ENCODE measurements at places on chromosomes 16 and 17. TPM values are rescaled to one million over a fixed set of nuclear protein-coding genes. Genes with fewer than 3 reads are reported as not detected.

DNA sequence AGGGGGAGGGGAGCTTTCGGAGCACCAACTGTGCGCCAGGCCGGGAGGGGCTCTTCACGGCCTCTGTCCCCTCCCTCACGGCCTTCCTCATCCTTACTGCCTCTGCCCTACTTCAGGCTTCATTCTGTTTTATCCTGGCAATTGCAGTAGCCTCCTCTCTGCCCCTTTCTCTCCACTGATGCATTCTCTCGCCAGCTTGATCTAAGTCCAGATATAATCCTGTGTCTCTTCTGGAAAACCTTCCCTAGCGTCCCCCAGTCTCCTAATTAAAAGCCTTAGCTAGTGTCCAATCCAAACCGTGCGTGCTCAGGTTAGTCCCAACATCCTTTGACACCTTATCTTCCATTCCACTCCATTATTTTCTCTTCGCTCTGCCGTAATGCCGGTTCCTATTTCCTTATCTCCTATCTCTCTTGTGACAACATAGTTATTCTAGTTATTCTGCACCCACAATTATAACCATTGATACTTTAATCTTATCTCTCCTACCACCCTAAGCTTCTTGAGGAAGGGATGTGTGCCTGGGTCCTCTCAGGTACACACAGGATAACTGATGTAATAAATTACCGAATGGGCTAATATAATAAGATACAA is 869 bp downstream of the ZNF48 start:
- peaks cover 11% of the 10 kb centered on the region for H3K36me3 ChIP-seq
- H3K27me3 ChIP-seq: no peaks in the 10 kb centered on the region
- DNase-seq: no peak

- H3K36me3 ChIP-seq: peaks cover 17% of the 10 kb centered on the region
- H3K4me3 ChIP-seq: no peak overlapping the region
- no peaks in the 10 kb centered on the region for H3K27me3 ChIP-seq
- H3K4me1 ChIP-seq: peaks cover 47% of the 10 kb centered on the region
- DNase-seq: no peak
- no peak overlapping the region for H3K27ac ChIP-seq
Measured at GRCh38 chr16:1788095-1788707, 5.3 kb downstream of the IGFALS start.

GRCh38 chr16:87961623-87962022 is 10.4 kb downstream of the BANP start:
- H3K36me3 ChIP-seq: no peaks in the 10 kb centered on the region
- no peak for DNase-seq
- no peaks in the 10 kb centered on the region for H3K27me3 ChIP-seq

DNA sequence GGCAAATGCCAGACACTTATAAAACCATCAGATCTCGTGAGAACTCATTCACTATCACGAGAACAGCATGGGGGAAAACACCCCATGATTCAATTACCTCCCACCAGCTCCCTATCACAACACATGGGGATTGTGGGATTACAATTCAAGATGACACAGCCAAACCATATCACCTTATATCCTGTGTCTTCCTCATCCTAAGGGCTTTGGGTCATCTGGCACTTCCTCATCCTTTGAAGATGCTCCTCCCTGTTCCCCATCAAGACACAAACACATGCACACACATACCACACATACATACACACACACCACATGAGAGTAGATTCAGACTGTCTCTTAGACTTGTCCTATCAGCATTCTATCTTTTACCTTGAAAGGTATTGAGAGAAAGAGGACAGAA is 2.8 kb upstream of the PMFBP1 start:
- H3K4me3 ChIP-seq: no peak overlapping the region
- H3K27me3 ChIP-seq: no peaks in the 10 kb centered on the region
- H3K27ac ChIP-seq: no peak overlapping the region
- H3K4me1 ChIP-seq: no peaks in the 10 kb centered on the region

DNA sequence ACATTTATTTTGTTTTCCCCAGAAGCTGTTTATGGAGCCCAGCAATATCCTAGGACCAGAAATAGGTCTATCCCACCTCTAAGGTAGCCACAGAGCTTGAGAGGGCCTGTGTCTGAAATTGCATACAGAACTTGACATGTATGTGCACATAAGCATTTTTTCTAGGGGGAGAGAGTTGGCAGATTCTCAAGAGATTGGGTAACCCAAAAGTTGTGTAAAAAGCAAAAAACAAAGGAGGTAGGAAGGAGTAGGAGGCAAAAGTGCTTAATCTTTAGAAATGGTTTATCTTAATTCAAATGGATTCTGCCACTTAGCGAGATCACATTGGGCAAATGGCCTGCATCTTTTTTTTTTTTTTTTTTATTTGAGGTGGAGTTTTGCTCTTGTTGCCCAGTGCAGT is 3.5 kb downstream of the PLK1 start:
- peaks cover 62% of the 10 kb centered on the region for H3K36me3 ChIP-seq
- H3K27me3 ChIP-seq: no peaks in the 10 kb centered on the region
- no peak overlapping the region for H3K27ac ChIP-seq
- DNase-seq: no peak
- H3K4me1 ChIP-seq: peaks cover 32% of the 10 kb centered on the region

DNA sequence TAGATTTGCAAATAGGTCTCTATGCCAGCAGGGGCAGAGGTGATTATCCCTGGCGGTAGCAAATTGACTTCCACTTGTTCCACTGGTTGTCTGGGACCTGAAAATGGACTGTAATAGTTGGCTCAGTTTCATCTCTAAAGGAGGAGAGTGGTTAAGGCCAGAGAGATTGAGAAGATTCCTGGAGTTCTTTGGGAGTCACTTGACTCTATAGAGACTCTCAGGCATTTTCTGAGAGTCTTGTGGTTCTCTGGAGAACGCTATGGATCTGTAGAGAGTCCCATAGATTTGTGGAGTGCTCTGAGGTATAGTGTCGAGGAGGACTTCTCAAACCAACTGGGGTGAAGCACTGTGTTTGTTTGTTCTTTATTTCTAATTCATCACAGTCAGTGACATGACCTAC is 8.9 kb upstream of the PMP22 start:
- no peaks in the 10 kb centered on the region for H3K36me3 ChIP-seq
- peaks cover 8% of the 10 kb centered on the region for H3K4me1 ChIP-seq
- H3K4me3 ChIP-seq: no peak overlapping the region
- H3K27ac ChIP-seq: no peak overlapping the region

DNA sequence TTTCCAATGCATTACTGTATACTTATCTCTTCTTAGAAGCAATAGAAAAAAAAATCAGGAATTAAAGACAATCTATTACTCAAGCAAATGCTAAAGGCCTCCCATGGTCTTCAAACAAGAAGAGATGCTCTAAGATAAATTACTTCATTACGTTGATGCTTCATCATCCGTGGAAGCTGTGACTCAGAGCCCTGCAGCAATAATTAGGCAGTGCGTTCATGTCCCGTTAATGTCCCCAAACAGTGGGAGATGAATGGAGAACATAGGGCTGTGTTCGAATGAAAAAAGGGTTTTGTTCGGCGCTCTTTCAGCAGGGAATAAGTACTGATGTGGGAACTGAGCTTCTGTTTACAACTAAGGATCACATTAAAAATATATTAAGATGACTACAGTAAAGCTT is 15.9 kb upstream of the PDXDC1 start:
- peaks cover 13% of the 10 kb centered on the region for H3K4me1 ChIP-seq
- no peak for DNase-seq
- no peak overlapping the region for H3K27ac ChIP-seq
- H3K27me3 ChIP-seq: no peaks in the 10 kb centered on the region
- no peaks in the 10 kb centered on the region for H3K36me3 ChIP-seq

Gene TAT
- total RNA-seq: not detected

- no peaks in the 10 kb centered on the region for H3K27me3 ChIP-seq
- H3K27ac ChIP-seq: no peak overlapping the region
Measured at GRCh38 chr16:51522902-51523301, 371.8 kb upstream of the SALL1 start.

- H3K27ac ChIP-seq: no peak overlapping the region
- H3K4me3 ChIP-seq: no peak overlapping the region
- H3K27me3 ChIP-seq: peaks cover 3% of the 10 kb centered on the region
- no peaks in the 10 kb centered on the region for H3K36me3 ChIP-seq
Measured at GRCh38 chr17:17628388-17629008, 37.0 kb upstream of the PEMT start.

Gene RASD1
- 25.0 TPM for total RNA-seq

- no peak overlapping the region for H3K4me3 ChIP-seq
- H3K4me1 ChIP-seq: no peaks in the 10 kb centered on the region
- DNase-seq: no peak
- no peaks in the 10 kb centered on the region for H3K36me3 ChIP-seq
Measured at GRCh38 chr16:47787696-47788095, 326.6 kb downstream of the PHKB start.

Gene KRTAP2-2
- not detected for total RNA-seq

Gene ACSM5
- total RNA-seq: not detected

GRCh38 chr16:31134091-31134571 is 1.4 kb downstream of the PRSS8 start:
- H3K27me3 ChIP-seq: peaks cover 7% of the 10 kb centered on the region
- H3K36me3 ChIP-seq: peaks cover 41% of the 10 kb centered on the region
- H3K4me1 ChIP-seq: peaks cover 47% of the 10 kb centered on the region
- DNase-seq: no peak

Gene SMG1
- 135 TPM for total RNA-seq

Gene PLA2G10
- total RNA-seq: not detected

GRCh38 chr17:64661726-64661975 is 456 bp downstream of the SMURF2 start:
- H3K4me3 ChIP-seq: peak overlapping the region; percentile 83
- DNase-seq: no peak
- H3K36me3 ChIP-seq: no peaks in the 10 kb centered on the region
- peak overlapping the region; percentile 97 for H3K27ac ChIP-seq
- no peaks in the 10 kb centered on the region for H3K27me3 ChIP-seq

DNA sequence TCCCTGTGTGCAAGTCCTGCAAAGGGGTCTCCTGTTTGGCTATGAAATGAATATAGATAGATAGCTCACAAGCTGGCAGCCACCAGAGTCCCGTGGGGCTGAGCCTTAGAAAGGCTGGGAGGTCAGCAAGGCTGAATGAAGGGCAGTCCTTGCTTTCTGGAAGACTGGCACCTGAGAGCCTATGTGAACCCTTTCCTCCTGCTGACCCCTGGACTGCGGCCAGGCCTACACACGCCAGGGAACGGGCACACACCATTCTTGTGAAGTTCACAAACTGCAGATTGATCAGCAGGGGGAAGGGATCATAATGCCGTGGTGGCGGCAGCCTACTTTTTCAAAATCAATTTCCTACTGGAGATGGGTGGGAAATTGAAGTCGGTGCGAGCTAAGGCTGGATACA is 985 bp upstream of the C17orf107 start:
- no peaks in the 10 kb centered on the region for H3K27me3 ChIP-seq
- no peak overlapping the region for H3K4me3 ChIP-seq
- H3K4me1 ChIP-seq: peaks cover 44% of the 10 kb centered on the region
- H3K36me3 ChIP-seq: peaks cover 44% of the 10 kb centered on the region

- peak overlapping the region; percentile 1 for H3K4me3 ChIP-seq
- H3K36me3 ChIP-seq: peaks cover 60% of the 10 kb centered on the region
- H3K4me1 ChIP-seq: peaks cover 75% of the 10 kb centered on the region
- DNase-seq: no peak
- H3K27ac ChIP-seq: no peak overlapping the region
Measured at GRCh38 chr17:7312432-7313087, 2.6 kb downstream of the GPS2 start.

DNA sequence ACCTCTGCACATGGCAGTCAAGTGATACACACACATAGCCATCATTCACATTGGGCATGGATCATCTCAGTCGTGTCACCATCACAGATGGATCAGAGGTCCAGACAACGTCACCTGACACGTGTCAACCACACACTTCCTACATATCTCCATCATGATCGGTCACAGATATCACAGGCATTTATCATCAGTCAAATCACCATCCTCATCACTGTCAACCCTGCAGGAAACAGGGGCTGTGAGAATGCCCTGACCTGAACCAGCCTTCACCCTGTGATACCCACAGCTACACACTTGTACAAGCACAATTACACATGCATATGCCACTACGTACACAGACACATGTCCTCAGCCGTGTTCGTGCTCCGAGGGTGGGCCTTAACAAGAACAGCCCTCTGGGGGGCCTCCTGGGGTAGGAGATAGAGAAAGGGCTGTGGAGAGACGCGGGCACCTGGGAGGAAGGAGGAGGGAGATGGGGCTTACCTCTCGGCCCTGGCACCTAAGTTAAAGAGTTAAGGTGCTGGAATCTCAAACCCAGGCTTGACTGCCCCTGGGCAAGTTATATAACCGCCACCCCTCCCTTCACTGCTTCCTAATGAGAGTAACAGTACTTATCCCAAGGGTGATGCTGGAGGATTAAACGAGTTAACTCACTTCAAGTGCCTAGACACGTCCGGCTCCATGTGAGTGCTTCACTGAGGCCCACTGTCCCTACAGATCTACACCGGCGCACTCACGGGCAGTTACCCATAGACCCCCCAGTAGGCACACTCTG is 1.1 kb downstream of the SLC12A4 start:
- H3K4me1 ChIP-seq: peaks cover 64% of the 10 kb centered on the region
- DNase-seq: no peak
- H3K27ac ChIP-seq: peak overlapping the region; percentile 97
- H3K36me3 ChIP-seq: peaks cover 11% of the 10 kb centered on the region
- no peaks in the 10 kb centered on the region for H3K27me3 ChIP-seq
- peak overlapping the region; percentile 74 for H3K4me3 ChIP-seq

DNA sequence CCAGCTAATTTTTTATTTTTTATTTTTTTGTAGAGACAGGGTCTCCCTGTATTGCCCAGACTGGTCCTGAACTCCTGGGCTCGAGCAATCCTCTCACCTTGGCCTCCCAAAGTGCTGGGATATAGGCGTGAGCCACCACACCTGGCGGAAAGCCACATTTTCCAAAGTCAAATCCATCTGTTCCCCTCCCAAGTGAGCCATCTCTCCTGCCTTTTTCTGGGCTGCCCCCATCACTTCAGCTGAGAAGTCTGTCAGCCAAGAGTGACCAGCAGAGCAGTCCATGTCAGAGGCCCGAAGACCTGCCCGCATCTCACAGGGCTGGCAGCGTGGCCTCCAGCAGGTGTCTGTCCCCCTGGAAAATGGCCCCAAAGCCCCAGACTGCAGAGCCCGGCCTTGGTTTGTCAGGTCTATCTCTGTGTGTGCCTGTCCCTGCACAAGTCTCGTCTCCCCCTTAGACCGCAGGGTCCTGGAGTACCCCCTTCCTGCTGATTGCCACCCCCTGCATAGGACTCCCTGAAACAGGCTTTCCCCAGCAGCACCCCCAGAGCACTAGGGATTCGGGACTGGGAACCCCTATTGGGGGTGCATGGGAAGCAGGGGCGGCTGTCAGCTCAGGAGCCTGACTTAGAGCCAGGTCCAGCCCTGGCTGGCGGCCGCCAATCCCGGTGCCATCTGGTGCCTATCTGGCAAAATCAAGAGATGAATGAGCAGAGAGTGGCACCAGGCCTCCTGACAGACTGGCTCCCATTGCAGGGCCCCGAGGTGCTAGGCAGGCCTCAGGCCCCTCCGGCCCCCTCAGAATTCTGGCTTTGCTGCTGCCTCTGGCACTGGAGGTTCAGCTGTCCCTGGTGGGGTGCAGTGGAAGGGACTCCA is 7.8 kb downstream of the TTYH2 start:
- H3K4me1 ChIP-seq: peaks cover 13% of the 10 kb centered on the region
- no peak overlapping the region for H3K27ac ChIP-seq
- no peak overlapping the region for H3K4me3 ChIP-seq
- H3K27me3 ChIP-seq: no peaks in the 10 kb centered on the region
- peaks cover 48% of the 10 kb centered on the region for H3K36me3 ChIP-seq

GRCh38 chr16:64975821-64976220 is 146.0 kb downstream of the CDH11 start:
- H3K27me3 ChIP-seq: no peaks in the 10 kb centered on the region
- no peaks in the 10 kb centered on the region for H3K4me1 ChIP-seq
- peaks cover 29% of the 10 kb centered on the region for H3K36me3 ChIP-seq
- no peak for DNase-seq
